ENCODE measurements at places on chromosomes 7 and 10.

GRCh38 chr7:142459551-142459963 lies 201.7 kb upstream of the PRSS58 start:
- no peak for DNase-seq

DNA sequence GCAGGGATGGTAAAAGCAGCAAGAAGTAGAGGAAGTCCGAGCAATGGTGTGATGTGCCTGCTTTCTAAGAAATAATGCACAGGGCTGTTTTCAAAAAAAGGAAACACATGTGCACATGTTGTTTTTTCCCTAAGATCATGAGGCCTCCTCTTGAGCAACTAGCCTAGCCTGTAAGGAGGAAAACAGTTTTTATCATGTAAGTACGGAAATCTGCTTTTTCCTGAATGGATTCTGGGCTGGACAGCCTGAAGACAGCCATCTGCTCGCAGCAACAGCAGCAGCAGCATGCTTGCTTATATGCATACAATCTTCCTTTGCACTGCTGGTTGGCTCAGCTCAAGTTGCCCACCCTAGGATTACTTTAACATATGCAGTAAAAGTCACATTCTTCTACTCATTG lies 87.1 kb downstream of the HIBADH start:
- no peak for DNase-seq

- DNase-seq: no peak
These were observed 355.3 kb downstream of the PRPF18 start for GRCh38 chr10:13942035-13942434.

DNA sequence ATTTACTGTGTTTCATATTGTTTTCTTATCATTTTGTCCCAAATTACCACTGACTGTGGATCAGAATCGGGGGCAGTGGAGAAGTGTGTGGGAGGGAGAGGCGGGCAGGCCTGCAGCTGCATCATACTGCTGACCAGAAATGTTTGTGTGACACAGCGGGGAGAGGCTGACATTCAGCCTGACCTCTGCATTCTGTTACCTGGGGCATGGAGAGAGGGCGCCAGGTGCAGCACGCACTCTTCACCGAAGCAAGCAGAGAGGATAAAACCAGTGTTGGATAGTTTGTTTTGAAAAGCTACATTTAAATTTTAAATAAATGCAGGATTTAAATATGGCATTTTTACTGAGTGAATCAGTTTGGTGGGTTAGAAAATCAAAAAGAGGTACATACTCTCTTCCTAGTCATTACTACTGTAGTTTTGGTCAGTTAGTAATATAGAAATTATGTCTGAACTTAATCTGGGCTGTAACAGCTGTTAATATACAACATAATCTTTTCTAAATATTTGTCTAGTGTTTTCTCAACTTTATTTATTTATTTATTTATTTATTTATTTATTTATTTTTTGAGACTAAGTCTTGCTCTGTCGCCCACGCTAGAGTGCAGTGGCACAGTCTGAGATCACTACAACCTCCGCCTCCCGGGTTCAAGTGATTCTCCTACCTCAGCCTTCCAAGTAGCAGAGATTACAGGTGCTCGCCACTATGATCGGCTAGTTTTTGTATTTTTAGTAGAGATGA lies 8.8 kb upstream of the STMP1 start:
- DNase-seq: no peak

GRCh38 chr7:131619336-131620305 lies 63.2 kb upstream of the PODXL start:
- no peak for DNase-seq
